AG20443 (cell line): ENCODE measurements at places on chromosomes 4 and X.

DNA sequence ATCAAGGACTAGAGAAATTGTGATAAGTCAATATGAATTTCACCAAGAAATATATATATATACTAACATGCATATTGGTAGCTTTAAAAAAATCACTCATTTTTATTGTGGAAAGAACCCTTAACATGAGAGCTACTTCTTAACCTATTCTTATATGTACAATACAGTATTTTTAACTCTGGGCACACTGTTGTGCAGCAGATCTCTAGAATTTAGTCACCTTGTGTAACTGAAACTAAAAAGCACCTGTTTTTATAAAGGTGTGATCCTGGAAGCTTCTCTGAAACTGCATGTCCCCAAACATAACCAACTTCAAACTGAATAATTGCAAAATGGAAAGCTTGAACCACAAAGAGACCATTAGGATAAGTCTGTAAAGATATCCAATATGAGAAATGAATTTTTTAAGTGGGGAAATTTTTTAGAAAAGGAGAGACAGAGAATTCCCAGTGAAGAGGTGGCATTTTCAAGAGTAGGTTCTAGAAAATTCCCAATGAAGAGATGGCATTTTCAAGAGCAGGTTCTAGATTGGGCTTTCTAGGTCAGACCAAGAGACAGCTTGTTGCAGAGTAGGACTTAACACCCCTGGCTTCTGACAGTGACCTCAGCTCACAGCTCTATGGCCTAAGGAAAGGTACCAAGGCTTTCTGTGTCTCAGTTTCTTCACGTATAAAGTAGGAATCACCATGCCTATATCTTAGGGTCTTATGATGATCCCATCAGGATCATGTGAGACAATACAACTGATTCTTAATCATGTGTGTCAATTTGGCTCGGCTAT, 22.0 kb upstream of the PPARGC1A start:
- no peak for DNase-seq

- no peak for DNase-seq
Observed at GRCh38 chr4:6095023-6095752, 77.0 kb upstream of the C4orf50 start.

GRCh38 chr4:153217440-153217839, 13.2 kb downstream of the TRIM2 start:
- DNase-seq: no peak

- DNase-seq: no peak
Observed at GRCh38 chr4:113556382-113557134, 205.0 kb downstream of the CAMK2D start.
